ENCODE measurements at places on chromosomes 2 and 18. TPM values are rescaled to one million over a fixed set of nuclear protein-coding genes. Genes with fewer than 3 reads are reported as not detected.

STON1 gene
- 8.8 TPM for total RNA-seq

MRPL19 gene
- total RNA-seq = 44.7 TPM

ASTL gene
- total RNA-seq = not detected

KCNK3 gene
- 36.6 TPM for total RNA-seq

ADGRF3 gene
- 0.11 TPM for total RNA-seq

SH3RF3 gene
- total RNA-seq = 8.8 TPM

DSG4 gene
- not detected for total RNA-seq

HSBP1L1 gene
- total RNA-seq = 9.9 TPM

KCNE4 gene
- 3.1 TPM for total RNA-seq

INHA gene
- total RNA-seq = 17.3 TPM

CLEC4F gene
- total RNA-seq = not detected

SERPINB12 gene
- total RNA-seq = not detected

AQP4 gene
- total RNA-seq = 23.6 TPM

THUMPD2 gene
- total RNA-seq = 10.6 TPM

TEX261 gene
- total RNA-seq = 43.6 TPM

ARHGEF33 gene
- total RNA-seq = 0.69 TPM

PAX8 gene
- total RNA-seq = 0.11 TPM

LRATD1 gene
- 13.5 TPM for total RNA-seq

Data from right cardiac atrium (tissue), 5 donors.